ENCODE measurements at places on chromosomes 11 and 22.

DNA sequence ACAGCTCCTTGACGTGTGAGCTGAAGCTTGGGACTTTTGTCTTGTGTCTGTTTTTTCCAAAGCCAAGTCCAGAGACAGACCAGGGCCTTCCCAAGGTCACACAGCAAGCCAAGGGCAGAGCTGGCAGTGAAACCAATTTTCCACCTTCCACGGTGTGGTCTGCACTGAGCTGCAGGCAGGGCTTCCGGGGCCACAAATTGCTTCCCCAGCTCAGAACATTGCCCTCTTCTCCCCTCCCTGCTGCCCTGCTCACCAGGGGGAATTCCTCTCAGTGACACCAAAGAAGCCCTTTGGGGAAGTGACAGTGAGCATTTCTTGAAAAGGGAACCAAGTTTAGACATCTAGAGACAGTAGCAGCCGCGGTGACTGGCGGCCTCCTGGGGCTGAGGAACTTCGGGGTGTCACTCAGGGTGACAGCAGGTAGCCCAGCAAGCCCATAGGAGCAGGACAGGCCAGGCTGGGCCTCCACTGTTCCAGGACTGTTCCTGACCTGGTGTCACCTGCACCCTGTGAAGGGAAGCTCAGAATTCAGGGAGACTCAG lies 9.2 kb downstream of the FXYD2 start:
- no peaks in the 10 kb centered on the region for H3K36me3 ChIP-seq
- no peak overlapping the region for H3K27ac ChIP-seq
- no peaks in the 10 kb centered on the region for H3K27me3 ChIP-seq
- H3K4me1 ChIP-seq = peaks cover 15% of the 10 kb centered on the region
- peak; percentile 79 for DNase-seq

DNA sequence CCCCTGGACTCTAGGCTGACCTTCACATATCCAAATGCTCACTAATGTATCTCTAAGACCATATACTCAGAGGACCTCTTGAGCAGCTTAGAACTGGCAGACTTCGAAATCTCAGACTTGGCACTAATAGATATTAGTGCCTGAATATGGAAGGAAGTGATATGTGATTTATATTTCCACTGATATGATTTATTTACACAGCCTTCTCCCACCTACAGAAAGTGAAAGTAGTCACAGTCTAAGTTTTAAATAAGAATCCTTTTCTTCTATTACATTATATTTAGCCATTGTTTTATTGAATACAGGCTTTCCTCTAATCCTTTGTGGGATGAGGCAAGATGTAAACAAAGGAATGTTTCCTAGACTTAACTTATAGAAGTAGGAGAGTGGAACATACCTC lies 6.7 kb upstream of the NAV2 start:
- no peak overlapping the region for H3K4me3 ChIP-seq
- H3K27me3 ChIP-seq = no peaks in the 10 kb centered on the region
- no peak for DNase-seq
- no peak overlapping the region for H3K27ac ChIP-seq

DNA sequence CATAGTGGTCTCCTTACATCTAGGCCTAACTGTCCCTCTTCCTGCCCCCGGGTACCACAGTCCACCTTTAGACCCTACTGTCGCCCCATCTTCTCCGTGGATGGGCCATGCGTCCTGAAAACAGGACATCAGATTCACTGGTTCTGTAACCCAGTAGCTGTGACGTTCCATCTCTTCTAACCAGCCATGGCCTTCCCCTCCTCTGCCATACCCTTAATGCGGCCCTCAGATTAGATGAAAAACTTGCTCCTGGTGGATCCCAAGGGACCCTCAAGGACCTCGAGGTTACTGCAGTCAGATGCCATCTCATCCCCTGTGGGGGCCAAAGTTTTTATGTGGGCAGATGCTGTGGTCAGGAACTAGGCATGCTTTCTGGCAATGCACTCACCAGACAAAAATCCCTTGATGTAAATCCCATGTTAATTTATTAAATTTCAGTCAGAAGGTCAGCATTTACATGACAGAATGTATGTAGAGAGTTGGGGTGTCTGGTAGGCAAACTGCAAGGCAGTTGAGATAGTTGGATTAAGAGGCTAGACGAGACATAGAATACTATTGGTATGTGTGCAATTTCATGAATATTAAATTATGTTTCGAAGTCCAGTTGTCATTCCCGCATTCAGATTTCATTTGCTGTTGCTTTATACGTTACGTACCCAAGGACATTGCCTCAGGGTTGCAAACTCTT lies 64.3 kb downstream of the WNT11 start:
- DNase-seq = no peak
- no peak overlapping the region for H3K27ac ChIP-seq
- H3K4me3 ChIP-seq = no peak overlapping the region
- peaks cover 10% of the 10 kb centered on the region for H3K36me3 ChIP-seq

DNA sequence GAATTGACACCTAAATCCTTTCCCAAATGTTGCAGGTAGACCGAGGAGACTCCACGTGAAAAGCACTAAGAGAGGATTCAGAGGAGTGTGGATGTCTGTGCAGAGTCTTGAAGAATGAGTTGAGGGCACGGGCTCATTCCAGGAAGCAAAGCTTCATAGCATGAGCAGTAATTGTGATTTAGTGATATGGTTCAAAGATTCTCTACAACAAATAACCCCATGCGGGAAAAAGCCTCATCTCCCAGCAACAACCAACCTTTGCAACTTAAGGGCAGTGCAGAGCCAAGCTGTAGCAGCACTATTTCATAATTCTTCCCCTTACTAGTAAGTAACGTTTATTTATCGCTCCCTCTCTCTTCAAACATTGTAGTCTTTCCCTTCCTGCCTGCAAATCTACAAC lies 87.5 kb upstream of the CLMP start:
- peaks cover 8% of the 10 kb centered on the region for H3K4me1 ChIP-seq
- no peaks in the 10 kb centered on the region for H3K27me3 ChIP-seq
- H3K36me3 ChIP-seq = no peaks in the 10 kb centered on the region
- no peak for DNase-seq

DNA sequence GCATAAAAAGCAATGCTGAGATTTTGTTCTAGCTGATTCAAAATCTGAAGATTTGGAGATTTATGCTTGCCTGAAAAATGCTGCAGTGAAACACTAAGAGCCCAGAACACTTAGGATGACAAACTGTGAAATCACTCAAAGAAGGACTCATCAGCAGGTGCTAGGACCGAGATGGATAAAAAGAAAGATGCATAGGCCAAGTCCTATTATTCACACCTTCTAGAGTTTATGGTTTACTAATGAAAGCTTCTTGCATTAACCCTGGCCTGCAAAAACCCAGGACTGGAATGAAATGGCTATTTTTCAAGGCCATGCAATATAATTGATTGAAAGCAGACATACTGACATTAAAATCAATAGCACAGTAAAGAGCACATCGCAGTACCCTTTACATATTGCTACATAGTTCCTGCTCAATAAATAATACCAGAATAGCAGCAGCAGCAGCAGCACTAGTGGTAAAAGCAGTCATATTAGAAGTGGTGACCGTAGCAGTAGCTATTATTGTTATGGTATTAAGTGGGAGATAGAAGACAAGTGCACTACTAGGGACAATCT lies 161.7 kb downstream of the RAB38 start:
- no peaks in the 10 kb centered on the region for H3K4me1 ChIP-seq
- DNase-seq = no peak
- no peak overlapping the region for H3K27ac ChIP-seq
- no peak overlapping the region for H3K4me3 ChIP-seq
- H3K27me3 ChIP-seq = no peaks in the 10 kb centered on the region

DNA sequence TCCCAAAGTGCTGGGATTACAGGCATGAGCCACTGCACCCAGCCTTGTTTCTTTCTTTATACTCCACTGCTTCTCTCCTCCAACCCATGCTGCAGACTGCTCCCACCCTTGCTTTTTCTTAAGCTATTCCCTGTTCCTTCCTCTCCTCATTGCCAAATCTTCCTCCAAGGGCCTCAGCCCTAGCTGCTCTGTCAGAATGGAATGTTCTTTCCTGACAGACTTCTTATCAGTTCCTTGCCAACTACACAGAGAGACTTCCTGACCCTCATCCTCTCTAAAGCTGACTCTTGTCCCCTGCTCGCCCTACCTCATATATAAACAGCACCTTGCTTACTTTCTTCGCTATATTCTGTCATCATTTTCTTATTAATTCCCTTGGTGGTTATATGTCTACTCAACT lies 16.9 kb upstream of the PIK3C2A start:
- no peaks in the 10 kb centered on the region for H3K27me3 ChIP-seq
- H3K27ac ChIP-seq = no peak overlapping the region
- no peaks in the 10 kb centered on the region for H3K36me3 ChIP-seq
- H3K4me1 ChIP-seq = no peaks in the 10 kb centered on the region

DNA sequence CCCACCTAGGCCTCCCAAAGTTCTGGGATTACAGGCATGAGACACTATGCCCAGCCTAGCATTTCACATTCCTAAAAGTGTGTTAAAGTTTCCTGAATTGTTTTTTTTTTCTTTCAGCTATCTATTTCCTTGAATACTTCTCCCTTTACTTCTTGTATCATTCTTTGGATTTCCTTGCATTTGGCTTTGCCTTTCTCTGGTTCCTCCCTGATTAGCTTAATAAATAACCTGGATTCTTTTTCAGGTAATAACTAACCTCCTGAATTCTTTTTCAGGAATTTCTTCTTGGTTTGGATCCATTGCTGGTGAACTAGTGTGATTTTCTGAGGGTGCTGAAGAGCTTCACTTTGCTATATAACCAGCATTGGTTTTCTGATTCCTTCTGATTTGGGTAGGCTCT lies 47.9 kb downstream of the MRGPRX2 start:
- no peak for DNase-seq
- H3K27ac ChIP-seq = no peak overlapping the region
- H3K4me1 ChIP-seq = no peaks in the 10 kb centered on the region
- no peak overlapping the region for H3K4me3 ChIP-seq

- no peaks in the 10 kb centered on the region for H3K27me3 ChIP-seq
- H3K36me3 ChIP-seq = no peaks in the 10 kb centered on the region
- no peaks in the 10 kb centered on the region for H3K4me1 ChIP-seq
- H3K27ac ChIP-seq = no peak overlapping the region
- no peak overlapping the region for H3K4me3 ChIP-seq
These were observed 65.5 kb upstream of the CHORDC1 start for GRCh38 chr11:90288212-90288821.

GRCh38 chr11:63560506-63561180 lies 2.5 kb downstream of the PLAAT2 start:
- H3K4me3 ChIP-seq = no peak overlapping the region
- no peaks in the 10 kb centered on the region for H3K4me1 ChIP-seq
- no peak for DNase-seq
- no peaks in the 10 kb centered on the region for H3K27me3 ChIP-seq

DNA sequence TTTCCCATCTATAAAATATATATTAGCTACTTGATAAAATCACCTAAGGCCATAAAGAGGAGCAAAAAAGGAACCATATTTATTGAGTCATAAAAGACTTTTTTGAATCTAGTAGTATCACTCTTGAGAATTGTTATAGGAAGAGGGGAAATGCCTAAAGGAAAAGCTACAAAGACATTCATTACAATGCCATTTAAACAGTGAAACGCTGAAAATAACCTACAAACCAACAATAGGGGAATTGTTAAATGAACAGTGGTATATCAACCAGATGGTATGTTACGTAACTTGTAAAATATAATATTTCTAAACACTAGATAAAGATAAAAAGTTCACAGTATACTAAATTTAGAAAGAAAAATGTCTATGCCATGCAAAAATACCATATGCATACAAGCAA lies 47.5 kb downstream of the FAM181B start:
- H3K36me3 ChIP-seq = no peaks in the 10 kb centered on the region
- DNase-seq = no peak
- no peak overlapping the region for H3K27ac ChIP-seq
- H3K4me1 ChIP-seq = peaks cover 22% of the 10 kb centered on the region
- no peak overlapping the region for H3K4me3 ChIP-seq

GRCh38 chr11:60932605-60933356 lies 8.5 kb downstream of the TMEM132A start:
- no peaks in the 10 kb centered on the region for H3K27me3 ChIP-seq
- H3K27ac ChIP-seq = peak overlapping the region; percentile 97
- peaks cover 28% of the 10 kb centered on the region for H3K4me1 ChIP-seq
- no peaks in the 10 kb centered on the region for H3K36me3 ChIP-seq
- DNase-seq = peak; percentile 87

DNA sequence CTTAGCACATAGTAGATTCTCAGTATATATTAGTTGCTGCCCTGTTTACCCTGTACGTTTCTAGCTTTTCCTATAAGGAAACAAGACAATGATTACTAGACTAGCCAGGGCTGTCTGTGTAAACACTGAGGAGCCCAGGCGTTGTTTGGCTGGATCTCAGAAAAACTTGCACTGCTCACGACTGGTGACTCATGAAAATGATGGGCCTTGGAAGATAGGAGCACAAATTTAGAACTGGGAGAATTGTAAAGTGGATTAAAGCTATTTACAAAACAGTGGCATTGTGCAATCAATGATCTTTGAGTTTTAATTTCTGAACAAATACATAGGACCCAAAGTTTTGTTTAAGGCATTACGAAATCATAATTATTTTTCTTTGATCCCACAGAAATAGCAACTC lies 276.9 kb downstream of the FAM76B start:
- no peaks in the 10 kb centered on the region for H3K4me1 ChIP-seq
- no peaks in the 10 kb centered on the region for H3K36me3 ChIP-seq
- no peak overlapping the region for H3K27ac ChIP-seq
- DNase-seq = no peak
- H3K4me3 ChIP-seq = no peak overlapping the region

Measured in Karpas-422 (cell line).